ENCODE measurements at places on chromosomes 7 and 10.

DNA sequence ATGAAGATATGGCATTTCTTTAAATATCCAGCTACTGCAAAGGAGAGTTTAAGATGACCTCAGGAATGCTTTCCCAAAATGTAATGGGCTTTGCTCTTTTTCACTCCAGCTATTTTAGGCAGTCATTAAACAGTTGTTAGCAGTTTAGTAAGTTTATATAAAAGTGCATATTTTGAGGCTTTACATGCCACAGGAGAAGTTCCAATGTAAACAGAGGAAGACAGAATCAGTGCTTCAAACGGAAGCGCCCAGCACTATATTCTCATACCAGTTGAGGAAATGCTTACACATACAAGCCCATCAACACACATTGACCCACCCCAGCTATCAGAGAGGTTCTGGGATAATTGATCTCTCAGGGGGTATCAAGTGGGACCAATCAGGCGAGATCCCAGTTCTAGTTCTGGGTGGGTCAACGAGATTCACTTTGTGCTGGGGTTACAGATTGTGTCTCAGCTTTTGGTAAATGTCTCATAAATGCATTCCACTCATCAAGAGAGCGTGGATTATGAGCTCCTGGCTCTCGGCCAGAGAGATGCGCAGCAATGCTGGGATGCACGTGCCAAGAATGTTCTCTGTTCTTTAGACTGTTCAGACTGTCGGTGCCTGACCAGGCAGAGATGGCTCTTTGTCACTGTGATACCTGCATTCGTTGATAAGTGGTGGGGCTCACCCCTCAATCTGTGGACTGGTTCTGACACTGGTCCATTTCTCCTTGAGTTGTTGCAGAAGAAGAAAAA lies 55.0 kb downstream of the CACNB2 start:
- DNase-seq = no peak

DNA sequence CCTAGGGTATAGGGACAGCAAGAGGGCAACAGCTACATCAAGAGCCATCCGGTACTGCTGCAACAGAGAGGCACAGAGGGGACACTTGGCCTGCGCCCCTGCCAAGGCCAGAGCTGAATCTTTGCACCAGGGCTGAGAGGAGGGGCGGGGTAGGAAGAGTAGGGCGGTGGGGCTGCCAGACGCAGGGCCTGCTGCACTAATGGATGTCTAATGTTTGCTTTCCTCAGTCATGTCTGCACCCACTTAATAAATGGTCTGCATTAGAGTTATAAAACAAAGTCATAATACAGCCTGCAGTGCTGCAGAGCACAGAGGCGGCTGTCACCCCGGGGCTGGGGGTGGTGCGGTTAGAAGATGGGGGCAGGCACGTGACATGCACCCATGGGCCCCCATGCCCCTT lies 42.2 kb upstream of the SLC29A3 start:
- DNase-seq = no peak

GRCh38 chr7:81833401-81833800 lies 63.6 kb upstream of the HGF start:
- peak; percentile 6 for DNase-seq

DNA sequence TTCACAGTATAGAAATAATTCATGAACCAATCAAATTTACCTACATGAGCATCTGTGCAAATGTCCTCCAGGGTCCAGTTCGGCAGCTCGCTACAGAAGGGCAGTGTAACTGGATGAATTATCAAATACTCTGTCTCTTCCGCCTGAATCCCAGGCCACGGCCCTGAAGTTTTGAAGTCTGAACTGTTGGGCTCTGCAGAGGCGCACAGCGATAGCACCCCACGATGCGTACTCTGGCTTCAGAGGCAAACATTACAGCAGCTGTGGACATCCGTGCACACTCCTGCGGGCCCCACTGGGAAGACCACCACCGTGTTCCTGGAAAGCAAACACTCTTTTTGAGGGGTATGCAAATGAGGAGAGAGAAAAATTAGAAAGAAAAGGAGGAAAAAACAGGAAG lies 259.8 kb upstream of the TCERG1L start:
- no peak for DNase-seq

DNA sequence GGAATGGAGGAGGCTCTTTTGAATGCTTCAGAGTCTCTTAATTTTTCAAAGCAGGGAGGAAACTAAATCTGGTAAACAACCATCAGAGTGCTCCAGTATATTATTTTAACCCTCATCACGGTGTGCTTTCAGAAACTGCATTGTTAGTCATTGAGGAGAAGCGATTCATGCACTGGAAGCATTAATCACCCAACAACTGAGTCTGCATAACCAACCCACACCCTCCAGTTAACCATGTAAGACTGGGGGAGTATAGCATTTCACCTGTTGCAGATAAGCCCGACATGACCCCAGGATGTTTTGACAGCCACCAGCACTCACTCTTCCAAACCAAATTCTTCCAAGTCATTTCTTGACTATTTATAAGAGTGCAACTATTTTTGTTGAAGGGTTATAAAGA lies 257.6 kb downstream of the GATA3 start:
- no peak for DNase-seq

GRCh38 chr7:16644636-16645592 lies 640 bp downstream of the ANKMY2 start:
- DNase-seq = peak; percentile 55

Data from AG08395 (cell line).